ENCODE measurements at places on chromosomes 16 and 17. TPM values are rescaled to one million over a fixed set of nuclear protein-coding genes. Genes with fewer than 3 reads are reported as not detected.

The PITPNC1 gene
- 13.4 TPM for polyA plus RNA-seq

The OR1F1 gene
- not detected for polyA plus RNA-seq

The PLEKHG4 gene
- 5.8 TPM for polyA plus RNA-seq

GRCh38 chr17:22461460-22462145 lies 769.3 kb downstream of the KCNJ18 start:
- DNase-seq = no peak

DNA sequence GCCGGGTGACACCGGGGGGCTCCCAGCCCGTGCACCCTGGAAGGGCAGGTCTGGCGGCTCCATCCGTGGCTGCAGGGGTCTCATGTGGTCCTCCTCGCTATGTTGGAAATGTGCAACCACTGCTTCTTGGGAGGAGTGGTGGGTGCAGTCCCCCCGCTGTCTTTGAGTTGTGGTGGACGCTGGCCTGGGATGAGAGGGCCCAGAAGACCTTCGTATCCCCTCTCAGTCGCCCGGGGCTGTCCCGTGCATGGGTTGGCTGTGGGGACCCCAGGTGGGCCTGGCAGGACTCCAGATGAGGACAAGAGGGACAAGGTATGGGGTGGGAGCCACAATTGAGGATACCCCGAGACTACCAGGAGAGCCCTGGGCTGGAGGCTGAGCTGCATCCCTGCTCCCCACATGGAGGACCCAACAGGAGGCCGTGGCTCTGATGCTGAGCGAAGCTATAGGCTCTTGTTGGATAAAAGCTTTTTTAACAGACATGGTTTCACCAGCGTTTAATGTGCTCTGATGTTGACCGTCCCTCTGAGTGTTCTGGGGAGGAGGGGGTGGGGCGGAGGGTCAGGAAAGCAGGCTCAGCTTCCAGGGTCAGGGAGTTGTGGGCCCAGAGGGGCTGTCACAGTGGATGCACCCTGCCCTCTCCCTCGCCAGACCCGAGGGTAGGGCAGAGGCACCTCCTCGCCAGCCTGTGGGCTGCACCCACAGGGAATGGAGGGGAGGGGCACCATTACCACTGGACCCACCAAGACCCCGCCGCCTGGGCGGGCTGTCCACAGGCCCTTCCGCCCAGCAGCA lies 5.4 kb downstream of the SPATA2L start:
- no peak for DNase-seq

- DNase-seq = no peak
Measured at GRCh38 chr17:80800481-80801391, 190.9 kb upstream of the CHMP6 start.

DNA sequence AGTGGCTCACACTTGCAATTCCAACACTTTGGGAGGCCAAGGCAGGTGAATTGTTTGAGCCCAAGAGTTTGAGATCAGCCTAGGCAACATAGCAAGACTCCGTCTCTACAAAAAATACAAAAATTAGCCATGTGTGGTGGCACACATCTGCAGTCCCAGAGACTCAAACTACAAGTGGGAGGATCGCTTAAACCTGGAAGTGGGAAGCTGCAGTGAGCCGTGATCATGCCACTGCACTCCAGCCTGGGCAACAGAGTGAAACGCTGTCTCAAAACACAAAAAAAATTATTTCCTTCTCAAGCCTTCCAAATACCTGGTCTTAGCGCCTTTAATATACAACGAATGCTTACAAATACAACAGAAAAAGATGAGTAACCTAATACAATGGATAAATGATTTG lies 19.7 kb upstream of the CBX2 start:
- no peak for DNase-seq

DNA sequence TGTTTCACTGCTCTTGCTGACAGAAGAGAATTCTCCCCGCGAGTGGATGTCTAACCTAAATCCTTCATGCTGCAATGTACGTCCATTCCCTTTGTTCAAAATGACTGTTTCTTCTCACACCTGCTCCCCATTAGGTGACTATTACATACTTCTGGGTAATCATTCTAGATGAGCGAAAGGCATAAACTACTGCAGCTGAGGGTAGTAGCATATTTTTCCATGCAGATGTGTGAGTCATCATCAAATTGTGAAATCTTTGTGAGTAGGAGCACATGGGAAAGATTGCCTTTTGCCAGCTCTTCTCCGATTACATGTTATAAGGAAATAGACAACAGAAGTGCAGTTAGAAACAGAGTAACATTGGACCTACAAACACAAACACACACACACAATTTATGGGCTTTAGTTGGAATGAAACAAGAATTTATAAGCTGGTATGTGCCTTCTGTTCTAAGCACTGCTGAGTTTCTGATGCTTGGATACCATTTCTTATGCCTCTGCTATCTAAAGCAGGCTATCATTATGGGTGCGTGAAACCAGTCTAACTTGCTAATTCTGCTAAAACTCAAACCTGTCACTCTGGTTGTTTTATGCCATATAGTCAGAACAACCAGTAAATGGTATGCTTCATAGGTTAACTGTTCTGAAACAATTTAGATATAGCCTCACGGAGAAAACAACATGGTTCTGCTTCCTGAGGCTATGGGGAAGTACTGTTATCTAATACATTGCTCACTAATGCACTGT lies 346.9 kb upstream of the PSMD7 start:
- DNase-seq = peak; percentile 66

- no peak for DNase-seq
Measured at GRCh38 chr17:34116306-34116705, 138.8 kb upstream of the CCL2 start.

GRCh38 chr16:88922114-88922825 lies 54.7 kb downstream of the CBFA2T3 start:
- DNase-seq = no peak

DNA sequence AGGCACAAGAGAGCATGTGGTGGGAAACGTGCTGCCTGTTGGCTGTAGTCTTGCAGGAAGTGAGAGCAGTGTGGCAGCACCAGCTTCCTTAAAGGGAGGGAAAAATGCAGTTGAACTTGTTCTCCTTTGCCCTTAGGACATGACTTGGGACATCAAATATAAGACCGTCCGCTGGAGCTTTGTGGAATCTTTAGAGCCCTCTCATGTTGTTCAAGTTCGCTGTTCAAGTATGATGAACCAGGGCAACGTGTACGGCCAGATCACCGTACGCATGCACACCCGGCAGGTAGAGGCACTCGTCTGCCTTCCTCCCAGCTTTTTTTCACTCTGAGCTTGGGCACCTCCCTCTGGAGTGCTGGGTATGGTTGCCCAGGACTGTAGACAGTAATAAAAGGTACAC lies 23.3 kb downstream of the GPR179 start:
- peak; percentile 31 for DNase-seq

DNA sequence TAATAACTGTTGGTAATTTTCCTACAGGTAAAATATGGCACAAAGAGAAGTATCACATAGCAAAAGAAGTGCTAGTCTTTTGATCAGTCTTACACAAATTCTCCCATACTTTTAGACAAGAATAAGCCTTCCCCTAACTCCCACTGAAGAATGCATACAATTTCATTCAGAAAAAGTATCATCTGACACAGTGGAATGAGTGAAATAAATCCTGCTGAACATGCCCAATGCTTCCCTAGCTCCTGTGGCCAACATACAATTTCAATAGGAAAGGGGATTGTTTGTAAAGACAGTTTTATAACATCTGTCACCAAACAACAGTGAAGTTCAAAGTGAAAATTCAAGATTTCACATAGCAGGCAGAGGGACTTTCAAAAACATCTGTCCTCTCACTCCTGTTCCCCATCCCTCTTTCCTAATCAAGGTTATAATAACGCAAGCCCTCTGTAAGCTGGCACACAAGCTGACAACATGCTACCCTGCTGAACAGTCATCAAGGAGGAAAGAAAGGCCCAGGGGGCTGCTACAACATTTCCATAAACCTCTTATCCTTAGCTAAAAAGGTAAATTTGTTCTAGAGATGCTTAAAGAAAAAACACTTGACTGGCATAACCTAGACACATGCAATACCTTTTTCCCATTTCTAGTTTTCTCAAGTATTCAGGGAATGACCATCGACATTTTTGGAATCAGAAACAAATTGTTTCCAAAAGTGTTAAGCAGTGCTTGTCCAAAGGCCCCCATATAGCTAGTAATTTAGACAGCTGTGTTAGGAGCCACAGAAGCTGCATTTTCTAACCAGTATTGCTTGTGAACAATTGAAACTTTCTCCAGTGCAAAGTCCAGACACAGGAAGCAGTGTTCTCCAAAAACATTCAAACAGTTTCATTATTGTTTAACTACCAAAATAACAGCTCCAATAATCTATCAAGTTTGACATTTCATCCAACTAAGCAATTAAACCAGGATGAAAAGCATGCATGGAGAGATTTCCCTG lies 11.5 kb upstream of the RFFL start:
- DNase-seq = no peak

DNA sequence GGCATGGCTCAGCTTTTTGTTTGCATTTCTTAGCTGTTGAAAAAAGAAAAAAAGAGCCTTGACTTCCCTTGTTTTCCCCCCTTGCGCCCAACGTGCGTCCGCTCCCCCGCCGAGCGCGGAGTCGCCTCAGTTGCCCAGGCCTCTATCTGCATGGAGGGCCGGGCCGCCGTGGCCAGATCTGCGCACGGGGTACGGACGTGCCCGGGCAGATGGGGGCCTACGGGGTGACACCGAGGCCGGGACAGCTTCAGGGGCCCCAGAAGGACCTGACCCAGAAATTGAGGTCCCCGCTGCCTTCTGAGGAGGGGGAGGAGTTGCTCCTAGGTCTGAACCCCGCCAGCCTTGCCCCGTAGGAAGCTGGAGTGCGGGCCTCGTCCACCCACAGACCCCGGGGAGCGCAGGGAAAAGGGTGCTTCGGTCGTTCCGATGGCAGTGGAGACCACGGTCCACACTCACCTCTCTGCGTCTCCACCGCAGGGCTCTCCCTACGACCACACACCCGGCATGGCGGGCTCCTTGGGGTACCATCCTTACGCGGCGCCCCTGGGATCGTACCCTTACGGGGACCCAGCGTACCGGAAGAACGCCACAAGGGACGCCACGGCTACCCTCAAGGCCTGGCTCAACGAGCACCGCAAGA lies 1.5 kb downstream of the IRX5 start:
- DNase-seq = no peak

DNA sequence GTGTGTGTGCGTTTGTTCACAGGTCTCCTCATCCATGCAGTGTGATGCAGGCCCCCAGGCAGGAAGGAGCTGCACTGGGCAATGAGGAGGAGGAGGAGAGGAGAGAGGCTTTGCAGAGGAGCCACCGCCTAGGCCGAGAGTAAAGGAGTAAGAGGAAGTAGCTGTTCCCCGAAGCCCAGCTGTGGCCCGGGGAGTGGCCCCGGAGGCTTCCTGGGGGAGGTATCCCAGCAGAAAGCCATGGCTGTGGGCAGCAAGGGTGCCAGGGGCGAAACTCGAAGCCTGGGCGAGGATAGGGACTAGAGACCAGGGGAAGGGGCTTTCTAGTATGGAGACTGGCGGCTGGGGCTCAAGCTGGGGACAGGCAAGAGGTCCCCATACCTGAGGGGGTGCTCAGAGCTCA lies 12.2 kb downstream of the C16orf95 start:
- no peak for DNase-seq

GRCh38 chr16:87254734-87255133 lies 62.5 kb downstream of the C16orf95 start:
- no peak for DNase-seq

GRCh38 chr16:30082545-30083090 lies 6.8 kb downstream of the PPP4C start:
- DNase-seq = no peak

DNA sequence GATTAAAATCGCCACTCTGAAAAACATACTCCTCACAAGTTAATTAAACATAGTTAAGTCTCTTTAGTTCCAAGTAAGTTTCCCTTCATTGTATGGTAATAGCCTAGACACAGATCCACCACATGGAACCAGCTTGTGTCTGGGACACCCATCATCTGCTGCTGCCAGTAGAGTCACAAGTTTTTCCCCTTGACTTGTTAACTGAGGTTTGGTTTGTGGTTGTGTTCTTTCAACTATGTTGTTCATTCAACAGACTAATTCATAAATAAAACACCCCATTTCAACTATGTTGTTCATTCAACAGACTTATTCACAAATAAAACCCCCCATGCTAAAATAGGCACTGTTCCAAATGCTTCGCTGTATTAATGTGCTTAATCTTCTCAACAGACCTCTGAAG lies 24.4 kb downstream of the YWHAE start:
- DNase-seq = no peak

DNA sequence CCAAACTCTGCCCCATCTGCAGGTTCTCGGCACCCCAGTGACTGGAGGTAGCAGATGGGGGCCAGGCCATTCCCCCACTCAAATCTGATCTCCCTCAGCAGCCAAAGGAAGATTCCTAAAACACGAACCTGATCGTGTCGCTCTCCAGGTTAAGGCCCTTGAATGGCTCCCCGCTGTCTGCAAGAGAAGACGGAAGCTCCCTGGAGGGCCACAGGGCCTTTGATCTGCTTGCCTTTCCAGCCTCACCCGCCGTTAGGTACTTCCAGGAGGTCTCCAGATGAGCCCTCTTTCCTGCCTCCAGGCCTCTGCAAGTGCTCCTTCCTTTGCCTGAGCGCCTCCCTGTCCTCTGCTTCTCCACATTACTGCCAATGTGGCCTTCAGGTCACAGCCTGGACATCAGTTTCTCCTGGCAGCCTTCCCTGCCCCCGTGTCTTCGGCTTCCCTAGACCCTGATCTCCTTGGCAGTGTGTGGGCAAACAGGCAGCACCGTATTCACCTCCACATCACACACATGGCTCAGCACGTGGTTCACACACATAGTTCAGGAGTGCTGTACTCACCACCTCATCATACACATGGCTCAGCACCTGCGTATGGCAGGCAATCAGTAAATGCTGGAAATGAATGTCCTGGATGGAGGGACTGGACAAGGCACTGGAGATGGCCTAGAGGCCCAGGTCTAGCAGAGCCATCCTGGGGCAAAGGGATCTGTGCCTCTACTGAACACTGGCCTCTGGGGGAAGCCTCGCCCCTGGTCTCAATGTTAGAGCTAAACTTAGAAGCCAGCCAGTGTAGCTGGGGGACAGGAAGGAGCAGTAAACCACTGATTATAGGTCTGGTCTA lies 26.4 kb upstream of the MRPS23 start:
- DNase-seq = no peak

DNA sequence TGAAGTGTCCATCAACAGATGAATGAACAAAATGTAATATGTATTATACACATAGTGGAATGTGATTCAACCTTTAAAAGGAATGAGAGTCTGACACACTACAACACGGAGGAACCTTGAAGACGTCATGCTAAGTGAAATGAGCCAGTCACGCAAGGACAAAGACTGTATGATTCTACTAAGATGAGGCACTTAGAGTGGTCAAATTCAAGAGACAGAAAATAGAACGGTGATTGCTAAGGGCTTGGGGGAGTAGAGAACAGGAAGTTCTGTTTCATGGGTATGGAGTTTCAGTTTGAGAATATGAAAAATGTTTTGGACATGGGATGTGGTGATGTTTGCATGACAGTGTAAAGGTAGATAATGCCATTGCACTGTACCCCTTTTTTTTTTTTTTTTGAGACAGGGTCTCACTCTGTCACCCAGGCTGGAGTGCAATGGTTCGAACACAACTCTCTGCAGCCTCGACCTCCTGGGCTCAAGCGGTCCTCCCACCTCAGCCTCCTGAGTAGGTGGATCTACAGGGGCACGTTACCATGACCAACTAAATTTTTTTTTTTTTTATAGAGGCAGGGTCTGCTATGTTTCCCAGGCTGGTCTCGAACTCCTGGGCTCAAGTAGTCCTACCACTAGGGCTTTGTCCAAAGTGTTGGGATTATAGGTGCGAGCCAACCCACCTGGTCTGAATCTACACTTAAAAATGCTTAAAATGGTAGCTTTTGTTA lies 2.9 kb upstream of the CCDC102A start:
- DNase-seq = no peak

Data from urinary bladder (tissue), 4 donors.